GM13976 (cell line): ENCODE measurements at places on chromosomes 16 and 17.
A peak's percentile ranks its signal among the peaks of the same experiment; 100 is the strongest.

DNA sequence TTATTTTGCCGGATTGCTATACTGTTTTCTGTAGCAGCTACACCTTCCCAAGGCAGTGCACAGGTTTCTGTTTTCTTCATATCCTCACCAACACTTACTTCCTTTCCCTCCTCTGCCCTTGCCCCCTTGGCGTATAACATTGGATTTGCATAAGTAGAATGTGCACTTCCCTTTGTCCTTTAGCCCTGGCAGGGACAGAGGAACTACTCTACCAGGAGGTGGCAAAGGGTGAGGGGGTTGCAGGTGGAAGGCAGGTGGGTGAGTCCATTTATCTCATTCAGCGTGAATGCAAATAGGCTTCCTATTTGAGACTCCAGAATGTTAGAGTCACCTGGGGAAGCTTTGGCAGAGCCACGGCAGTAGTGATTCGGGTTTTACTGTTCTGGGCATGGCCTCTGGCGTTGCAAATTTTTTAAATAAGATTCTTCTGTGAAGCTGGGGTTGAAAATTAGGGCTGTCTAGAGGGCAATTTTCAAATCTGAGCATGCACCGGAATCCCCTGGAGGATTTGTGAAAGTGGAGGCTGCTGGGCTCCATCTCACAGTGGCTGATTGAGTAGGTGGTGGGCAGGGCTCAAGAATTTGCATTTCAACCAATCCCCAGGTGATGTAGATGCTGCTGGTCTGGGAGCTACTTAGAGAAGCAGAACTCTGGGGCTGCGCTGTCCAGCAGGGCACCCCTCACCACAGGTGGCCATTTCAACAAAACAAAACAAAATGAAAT lies 84.7 kb downstream of the PLCG2 start:
- peak; percentile 80 for DNase-seq

- DNase-seq = peak; percentile 17
These were observed 13.1 kb downstream of the CCR7 start for GRCh38 chr17:40551879-40552768.

DNA sequence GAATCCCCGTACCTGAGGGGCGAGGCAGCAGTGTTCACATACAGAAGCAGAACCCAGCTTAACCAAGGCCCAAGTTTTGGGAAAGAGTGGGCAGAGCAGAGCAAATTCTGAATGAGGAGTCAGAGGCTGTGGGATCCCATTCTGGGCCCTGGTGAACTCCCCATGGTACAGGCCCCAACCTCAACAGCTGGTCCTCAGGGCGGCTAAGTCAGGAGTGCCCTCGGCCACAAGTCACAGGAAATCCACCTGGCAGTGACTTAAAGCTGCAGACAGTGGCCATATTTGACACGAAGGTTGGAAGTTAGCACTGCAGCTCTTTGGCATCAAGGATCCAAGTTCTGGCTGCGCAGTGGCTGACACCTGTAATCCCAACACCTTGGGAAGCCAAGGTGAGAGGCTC lies 237.1 kb downstream of the PARN start:
- no peak for DNase-seq

DNA sequence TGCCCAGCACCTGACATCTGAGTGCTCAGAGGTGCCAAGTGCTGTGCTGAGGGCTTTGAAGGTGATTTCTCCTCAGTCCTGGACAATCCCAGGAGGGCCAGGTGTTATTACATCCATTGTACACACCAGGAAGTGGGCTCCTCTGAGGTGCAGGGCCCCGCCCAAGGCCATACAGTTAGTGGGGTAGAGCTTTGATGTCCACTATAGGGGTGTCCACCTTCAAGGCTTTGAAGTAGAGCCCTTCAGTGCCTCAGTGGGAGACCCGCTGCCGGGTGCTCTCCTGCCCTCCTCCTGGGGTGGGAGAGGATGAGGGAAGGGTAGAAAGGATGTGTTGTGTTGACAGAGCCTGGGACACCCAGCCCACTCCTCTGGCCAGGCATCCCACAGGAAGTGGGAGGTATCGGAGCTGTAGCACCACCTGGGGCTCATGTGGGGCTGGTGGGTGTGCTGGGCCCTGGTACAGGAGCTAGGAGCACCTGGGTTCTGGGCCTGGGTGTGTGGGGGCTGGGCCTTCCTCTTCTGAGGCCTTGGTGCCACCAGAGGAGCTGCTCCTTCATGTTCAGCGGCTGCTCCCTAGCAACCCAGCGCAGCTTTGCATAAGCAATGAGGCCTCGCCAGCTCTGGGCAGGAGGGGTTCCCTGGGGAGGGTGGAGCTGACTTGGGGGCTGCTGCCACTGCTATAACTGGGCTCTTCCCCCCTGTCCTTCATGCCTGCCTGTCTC lies 7.4 kb downstream of the LASP1 start:
- no peak for DNase-seq

DNA sequence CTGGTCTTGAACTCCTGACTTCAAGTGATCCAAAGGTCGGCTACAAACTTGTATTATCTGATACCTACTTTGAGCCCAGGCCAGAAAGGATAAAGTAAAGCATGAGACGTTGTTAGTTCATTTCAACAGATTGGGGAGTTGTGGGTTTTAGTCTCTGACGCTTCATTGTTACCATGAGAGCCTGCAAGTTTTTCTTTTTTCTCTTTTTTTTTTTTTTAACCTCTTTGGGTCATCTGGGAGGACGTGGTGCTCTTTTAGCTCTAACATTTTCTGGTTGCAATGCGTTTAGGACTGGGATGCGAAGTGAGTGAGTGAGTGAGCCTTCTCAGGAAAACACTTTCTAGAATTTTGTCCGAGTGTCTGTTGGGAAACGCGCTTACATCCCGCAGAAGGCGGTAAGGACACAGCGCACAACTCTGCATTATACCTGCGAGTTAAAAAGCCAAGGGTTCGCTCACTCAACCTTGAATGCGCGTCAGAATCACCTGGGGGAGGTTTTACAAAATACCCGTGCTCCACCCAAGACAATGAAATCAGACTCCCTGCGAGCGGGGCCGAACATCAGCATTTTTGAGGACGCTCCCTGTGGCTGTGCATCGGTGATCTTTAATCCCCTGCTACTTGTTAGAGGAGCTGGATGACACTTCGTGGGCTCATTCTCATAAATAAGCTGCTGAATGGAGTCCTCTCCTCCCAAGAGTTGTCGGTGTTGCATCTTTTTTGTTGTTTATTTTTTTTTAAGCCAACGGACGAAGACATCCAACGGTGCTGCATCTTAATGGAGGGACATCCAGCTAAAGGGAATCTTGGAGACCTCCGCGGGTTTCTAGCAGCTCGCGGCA lies 629 bp upstream of the RNF135 start:
- peak; percentile 39 for DNase-seq

DNA sequence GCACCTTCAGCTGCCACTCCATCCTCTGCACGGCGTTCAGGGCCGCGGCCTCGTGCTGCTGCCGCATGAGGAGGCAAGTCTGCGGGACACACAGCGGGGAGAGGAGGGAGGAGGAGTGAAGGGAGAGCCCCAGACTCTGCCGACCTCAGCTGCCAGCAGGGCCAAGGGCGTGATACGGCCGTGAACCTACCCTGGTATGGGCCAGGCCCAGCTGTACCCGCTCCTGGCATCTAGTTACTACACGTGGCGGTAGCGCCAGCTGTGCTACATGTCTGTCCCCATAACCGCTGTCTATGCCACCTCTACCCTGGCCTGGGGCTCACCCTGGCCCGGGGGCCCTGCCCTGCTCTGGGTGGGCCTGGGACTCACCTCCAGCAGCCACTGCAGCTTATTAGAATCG lies 51.1 kb downstream of the ZNF778 start:
- DNase-seq = no peak

DNA sequence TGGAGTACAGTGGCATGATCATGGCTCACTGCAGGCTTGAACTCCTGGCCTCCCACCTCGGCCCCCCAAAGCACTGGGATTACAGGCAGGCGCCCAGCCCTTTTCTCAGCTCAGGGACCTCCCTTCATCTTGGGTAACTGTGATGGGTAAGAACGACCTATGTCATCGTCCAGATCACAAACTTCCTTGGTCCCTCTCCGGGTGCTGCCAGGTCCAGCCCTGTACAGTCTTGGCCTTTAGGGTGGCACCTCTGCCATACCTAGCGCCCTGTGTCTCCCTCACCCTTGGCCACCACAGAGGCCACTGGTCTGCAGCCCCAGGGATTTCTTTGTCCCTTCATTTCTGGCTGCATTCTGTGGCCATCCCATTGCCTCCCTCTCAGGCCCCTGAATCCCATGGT lies 29.7 kb upstream of the ZFP90 start:
- DNase-seq = no peak

- DNase-seq = no peak
These were observed 13.5 kb upstream of the PRKAR1A start for GRCh38 chr17:68498479-68499326.

DNA sequence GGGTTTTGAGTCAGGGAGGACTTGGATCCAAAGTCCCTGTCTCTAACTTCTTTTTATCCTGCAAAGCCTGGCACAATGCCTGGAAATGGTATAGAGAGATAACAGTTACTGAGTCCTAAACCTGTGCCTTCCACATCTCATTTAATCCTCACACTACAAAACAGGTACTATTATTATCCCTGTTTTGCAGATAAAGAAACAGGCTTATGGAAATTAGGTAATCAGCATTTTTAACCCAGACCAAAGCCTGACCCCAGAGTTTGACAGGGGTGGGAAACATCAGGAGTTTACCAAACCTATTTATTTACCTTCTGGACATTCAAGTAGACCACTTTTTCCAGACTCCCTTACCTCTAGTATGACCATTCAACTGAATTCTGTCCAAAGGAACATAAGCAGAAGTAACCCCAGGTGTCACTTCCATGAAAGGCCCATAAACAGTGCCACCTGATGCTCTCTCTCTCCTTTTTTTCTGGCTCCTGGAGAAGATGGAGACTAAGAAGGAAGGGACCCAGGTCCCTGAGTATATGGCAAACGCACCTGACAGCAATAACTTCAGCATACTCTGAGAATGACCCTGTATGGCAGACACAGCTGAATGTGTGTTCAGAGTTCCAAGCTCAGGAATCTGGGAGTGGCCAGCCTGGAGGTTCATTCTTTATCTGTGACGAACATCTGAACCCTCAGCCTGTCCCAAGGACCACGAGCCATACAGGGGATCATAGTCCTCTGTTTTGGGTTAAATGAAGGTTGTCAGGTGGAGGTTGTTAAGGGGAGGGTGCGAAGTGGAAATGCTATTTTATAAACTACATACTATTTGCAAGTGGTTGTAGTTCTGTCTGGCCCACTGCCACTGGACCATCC lies 62.7 kb downstream of the HLF start:
- DNase-seq = no peak

DNA sequence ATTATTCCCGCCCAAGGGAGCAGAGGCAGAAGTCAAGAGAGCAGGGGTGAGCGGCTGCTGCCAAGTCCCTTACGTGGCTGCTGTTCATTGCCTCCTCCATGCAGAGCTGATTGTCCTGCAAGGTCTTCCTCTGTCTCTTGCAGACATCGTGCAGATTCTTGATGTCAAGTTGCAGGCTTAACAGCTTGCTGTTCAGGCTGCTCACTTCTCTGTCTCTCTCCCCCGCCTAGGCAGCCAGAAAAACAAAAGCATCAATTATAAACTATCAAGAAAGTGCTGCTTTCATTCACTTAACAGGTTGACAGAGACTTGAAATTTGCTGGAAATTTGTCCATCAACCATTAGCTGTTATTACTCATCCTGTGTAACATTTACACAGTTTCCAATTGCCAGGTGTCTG lies 7.3 kb downstream of the PMFBP1 start:
- no peak for DNase-seq

DNA sequence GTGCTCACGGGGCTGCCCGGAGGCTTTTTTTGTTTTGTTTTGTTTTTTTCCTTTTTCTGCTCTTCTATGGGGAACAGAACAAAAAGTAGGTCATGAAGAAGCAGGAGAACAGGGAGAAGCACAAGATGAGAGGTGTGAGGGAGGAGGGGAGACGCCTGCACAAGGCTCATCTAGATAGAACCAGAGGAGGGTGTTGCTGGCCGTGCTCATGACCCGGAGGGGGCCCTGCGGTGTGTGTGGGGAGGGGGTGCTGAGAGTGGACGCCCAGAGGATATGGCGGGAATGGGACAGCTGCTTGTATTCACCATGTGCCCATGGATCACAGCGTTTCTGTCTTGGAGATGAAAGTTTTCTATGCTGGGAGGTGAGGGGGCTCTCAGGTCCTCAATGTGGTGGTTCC lies 183.7 kb downstream of the FOXL1 start:
- no peak for DNase-seq

GRCh38 chr16:87304951-87305350 lies 12.2 kb downstream of the C16orf95 start:
- DNase-seq = no peak

- DNase-seq = no peak
These were observed 136.7 kb downstream of the MAF start for GRCh38 chr16:79463841-79464240.

DNA sequence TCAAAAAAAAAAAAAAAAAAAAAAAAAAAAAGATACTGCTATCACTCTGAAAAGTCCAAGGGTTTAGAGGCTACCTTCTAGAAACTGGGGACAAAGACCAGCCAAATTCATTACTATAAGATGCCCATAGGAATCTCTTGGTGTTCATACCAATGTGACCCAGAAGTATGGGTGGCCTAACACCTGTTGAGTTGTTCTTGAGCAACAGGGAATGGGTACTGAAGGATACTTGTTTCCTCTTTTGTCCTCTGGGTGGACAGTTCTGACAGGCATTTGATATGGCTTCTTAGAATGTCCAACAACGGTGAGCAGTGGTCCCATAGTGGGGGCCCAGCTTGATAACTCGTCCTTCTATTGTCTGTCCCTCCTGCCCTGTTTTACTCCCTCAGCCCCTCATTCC lies 141.4 kb upstream of the PLEKHM1 start:
- DNase-seq = no peak

GRCh38 chr16:4241928-4242283 lies at the start of gene SRL:
TSS of gene SRL (minus strand) at chr16:4242080. CDS start at chr16:4242067, 13 bp downstream.
- no peak for DNase-seq

- no peak for DNase-seq
These were observed 5.7 kb downstream of the RMI2 start for GRCh38 chr16:11350921-11351335.

DNA sequence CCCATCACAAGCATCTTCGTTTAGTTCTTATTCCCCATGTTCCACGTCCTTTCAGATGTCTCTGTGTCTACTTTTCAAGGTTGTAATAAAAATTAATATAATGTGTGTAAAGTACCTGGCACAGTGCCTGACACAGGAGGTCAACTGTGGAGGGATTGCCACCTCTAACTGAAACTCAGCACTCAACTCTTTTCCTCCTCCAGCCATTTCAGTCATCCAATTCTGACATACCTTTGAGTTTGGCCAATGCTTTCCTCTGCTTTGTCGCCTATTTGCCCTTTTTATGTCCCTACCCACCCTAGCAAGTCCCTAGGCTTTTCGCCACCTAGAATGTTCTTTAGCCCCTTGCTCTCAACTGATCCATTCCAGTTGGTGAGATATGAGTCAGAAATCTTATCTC lies 1.6 kb downstream of the UBE2Z start:
- no peak for DNase-seq
